NCI-H82 (cell line): ENCODE measurements at places on chromosomes 2 and 18.

DNA sequence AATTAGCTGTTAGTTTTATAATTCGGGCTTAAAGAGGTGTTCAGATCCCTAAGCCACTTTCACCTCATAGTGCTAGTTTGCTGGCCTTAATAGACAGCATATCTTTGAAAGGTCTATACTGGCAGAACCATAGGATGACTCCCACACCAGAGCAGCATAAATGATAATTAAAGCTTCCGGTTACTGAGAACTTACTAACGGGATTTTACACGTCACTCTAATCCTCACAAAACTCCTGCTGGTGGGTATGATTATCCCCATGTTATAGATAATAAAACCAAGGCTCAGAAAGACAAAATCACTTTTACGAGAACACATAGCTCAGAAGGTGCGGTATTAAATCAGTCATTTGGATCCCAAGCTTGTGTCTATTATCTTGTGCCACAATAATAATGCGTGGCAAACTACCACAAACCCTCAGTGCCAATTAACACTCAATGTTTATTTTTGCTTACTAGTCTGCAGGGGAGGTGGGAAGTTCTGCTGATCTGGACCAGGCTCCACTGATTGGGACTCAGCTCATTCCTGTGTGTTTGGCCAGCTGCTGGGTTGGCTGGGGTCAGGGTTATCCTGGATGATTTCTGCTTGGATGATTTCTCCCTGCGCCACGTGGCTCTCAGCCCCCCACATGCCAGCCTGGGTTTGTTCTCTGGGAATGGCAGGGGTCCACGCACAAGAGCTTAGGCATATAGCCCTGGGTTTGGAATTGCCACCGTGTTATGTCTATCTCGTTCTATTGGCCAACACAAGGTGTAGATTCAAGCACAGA lies 62.3 kb downstream of the TRIB2 start:
- DNase-seq: peak; percentile 77

GRCh38 chr2:215262741-215263362 lies 49.0 kb upstream of the ATIC start:
- peak; percentile 16 for DNase-seq

- no peak for DNase-seq
Measured at GRCh38 chr18:37836071-37836970, 270.7 kb upstream of the CELF4 start.

DNA sequence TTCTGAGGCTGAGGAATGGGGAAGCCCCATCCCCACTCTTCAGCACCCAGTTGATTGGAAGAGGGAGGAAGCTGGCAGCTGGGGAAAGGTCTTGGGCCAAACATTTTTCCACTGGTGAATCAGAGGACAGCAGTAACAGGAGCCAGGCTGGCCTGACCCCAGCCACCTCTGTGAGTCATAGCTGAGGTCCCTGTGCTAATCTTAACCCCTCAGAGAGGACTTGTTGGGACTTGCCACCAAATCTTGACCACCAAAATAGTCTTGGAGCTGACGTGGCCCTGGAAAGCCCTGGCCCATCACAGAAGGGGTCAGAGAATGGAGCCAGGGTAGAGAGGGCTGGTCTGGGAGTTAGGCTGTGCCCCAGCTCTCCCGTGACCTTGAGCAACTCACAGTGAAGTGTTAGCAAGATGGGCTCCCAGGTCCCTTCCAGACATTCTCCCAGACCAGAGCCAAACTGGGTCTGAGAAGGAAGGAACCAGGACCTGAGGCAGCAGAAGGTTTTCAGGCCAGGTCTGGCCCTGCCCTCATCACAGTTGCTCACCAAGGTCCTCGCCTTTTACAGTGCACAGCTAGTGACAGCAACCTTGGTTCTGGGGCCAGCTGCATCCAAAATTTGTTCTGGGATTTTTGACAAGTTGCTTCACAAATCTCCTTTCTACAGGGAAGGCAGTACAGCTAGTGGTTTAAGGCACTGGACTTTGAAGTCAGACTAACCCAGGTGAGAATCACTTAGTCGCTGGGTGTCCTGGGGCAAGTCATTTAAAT lies 266.6 kb downstream of the CYP26B1 start:
- no peak for DNase-seq

- DNase-seq: no peak
Measured at GRCh38 chr2:236503583-236503982, 66.0 kb upstream of the ACKR3 start.

DNA sequence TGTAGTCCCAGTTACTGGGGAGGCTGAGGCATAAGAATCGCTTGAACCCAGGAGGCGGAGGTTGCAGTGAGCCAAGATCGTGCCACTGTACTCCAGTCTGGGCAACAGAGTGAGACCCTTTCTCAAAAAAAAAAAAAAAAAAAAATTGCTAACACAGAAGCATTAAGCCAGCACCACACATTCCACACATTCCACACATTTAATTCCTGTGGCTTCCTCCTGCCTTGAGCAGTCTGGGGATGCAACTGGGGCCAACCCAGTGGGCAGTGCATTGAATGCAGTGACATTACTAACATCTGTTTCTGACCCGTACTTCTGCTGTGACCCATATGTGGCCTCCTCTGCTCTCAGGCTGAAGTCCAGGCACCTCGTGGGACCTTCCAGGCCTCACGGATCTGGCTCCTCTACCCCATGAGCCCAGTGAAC lies 107.0 kb downstream of the BCL2L11 start:
- DNase-seq: no peak

DNA sequence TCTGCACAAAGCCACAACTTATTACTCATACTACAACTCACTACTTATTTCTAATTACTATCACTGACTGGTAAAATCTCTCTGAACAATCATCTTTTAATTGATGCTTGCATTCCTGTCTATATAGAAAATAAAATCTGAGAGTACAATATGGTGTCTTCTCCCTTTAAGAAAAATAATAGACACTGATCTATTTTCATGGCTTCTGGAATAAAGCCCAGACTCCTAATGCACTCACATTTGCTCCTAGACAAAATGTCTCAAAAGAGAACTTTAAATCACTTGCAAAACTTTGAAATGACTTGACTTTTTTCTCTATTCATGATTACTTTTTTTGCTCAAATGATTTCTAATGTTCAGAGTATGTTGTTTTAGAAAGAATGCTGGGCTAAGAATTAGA lies 28.7 kb downstream of the ESCO1 start:
- no peak for DNase-seq

DNA sequence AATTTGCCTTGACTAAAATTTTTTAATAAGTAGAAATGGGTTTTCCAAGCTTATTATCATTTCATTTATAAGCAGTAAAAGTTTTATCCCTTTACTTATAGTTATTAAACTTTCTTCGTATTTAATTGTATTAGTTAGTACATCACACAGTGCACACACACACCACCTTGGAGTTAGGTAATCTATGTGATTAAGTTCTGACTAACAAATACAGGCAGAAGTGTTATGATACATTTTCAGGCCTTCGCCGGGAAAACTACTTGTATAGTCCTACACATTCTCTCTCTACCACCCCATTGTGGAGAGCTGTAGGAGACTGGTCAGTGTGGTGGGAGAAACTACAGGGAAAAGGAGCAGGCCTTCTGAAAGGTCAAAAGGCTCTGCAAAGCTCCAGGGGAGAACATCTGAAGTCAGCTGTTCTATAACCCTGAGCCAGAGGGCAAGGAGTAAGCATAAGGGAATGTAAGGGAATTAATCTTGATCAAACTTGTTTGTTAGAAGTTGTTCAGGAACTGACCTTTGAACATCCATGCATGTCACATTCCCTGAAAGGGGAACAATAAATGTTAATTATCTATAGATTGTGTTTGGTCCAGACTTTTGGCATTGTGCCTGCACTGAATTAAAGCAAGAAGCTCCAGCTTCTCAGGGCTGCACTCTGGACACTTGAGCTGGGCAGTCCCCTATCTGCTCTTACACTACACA lies 231.7 kb downstream of the FSIP2 start:
- DNase-seq: no peak

- peak; percentile 53 for DNase-seq
Measured at GRCh38 chr2:209424199-209424701, 403 bp downstream of the MAP2 start.

DNA sequence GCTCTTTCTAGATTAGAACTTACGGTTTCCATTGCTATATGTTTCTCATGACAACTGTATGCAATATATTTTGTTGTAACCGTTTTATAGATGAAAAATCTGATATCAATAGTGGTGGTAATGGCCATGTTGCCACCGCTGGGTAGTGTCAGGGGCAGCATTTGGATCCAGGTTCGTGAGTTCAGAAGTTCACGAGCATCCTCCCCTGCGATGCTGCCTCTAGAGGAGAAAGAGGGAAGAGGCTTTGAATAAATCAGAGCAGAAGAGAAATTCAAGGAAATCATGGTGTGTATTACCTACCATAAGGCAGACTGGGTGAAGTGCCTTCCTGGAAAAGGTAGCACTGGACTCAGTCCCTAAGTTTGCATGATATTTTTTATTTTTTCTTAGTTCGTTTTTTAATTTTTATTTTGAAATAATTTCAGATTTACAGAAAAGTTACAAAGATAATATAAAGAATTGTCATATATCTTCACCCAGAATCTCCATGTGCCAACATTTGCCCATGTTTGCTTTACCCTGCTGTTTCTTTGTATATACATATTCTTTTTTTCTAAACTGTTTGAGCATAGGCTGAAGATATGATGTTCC lies 3.3 kb upstream of the ZBTB7C start:
- peak; percentile 73 for DNase-seq

GRCh38 chr18:23528580-23529472 lies 25.5 kb downstream of the RMC1 start:
- DNase-seq: no peak

DNA sequence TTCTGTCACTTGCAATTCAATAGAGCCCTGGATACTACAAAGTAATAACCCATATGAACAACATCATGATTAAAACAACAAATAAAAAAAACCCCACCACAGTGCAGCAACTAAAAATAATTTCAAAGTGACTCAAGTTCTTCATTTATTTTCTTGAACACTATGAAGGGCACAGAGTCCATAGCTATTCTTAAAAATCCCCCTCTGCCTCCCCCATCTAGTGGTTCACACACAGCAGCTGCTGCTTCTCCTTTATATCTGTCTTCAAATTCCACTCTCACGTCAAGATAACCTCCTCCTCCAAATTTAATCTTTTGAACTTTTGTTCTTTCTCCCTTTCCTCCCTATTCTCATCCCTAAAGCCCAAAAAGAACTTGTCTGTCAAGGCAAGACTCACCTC lies 591.3 kb downstream of the ZEB2 start:
- no peak for DNase-seq

DNA sequence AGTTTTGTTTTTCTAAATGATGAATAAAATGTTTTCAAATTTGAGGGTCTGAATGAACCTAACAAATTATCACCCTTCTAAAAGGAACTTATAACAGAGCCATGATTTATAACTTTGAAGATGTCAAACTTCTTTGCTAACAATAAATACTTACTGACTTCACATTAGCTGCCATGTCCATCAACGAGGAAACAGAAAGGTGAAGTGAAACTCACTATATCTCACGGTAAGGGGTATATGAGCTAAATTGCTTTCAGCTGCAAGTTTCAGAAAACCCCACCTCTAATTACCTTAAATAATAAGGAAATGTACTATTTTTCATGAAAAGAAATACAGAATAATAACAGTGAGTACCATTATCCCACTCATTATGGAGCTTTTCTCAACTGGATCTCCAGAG lies 350.8 kb upstream of the NT5C1B start:
- no peak for DNase-seq

DNA sequence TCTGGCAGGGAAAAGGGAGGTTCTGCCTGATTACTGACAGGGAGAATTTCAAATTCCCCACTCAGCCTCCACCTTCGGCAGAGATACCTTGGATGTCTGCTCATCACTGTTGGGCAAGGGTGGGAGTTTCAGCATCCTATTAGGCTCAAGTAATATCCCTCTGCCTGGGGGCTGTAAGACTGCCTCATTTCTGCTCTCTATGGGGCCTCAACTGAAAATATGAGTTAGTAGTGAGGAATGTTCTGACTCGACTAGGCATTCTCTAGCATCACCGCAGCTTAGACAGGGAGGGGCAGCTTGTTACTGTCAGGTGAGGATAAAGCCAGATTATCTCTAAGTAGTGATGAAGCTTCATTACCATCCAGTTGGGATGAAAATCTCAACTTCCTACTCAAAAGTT lies 87.7 kb upstream of the LRP1B start:
- DNase-seq: peak; percentile 37

DNA sequence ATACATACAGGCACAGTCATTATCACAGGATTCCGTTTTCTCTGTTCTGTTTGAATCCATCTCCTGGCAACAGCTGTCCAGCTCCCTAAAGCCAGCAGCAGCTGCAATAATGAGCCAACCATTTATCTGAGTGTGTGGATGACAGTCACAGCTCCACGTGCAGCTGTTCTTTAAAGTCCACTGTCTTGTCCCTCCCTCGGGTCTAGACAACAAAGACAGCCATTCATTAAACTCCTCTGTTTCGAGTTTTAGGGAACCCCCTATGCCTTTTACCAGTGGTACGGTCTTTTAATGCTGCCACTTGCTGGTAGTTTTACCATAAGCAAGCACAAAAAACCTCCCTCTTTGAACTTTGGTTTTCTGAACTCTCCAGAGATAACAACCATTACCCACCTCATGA lies 16.0 kb upstream of the MSGN1 start:
- DNase-seq: peak; percentile 67

DNA sequence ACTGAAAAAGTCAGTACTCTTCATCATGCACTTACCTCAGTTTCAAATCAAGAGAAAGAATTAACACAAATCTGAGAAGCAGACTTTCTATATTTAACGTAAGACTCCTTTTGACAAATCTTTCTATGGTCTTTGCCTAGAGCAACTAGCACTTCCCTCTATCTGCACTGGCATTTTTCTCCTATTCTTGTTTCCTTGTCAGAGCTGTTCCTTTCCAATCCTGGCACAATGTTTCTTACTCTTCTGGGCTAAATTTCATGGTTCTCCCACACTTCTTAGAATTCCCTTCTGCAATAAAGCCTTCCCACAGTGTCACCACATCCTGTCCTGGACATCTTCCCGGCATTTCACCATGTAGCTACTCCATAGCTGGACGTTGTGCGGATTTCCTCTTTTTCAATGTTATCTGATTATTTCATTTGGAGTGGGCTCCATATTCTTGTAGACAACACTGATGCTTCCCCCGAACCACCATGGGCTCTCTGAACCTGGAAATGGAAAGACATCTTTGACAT lies 144.7 kb upstream of the CTNNA2 start:
- DNase-seq: no peak

GRCh38 chr2:20781656-20782265 lies 41.1 kb downstream of the LDAH start:
- peak; percentile 66 for DNase-seq
